NCI-H2081 treated with DMSO at 0.1 percent for 48 hours (cell line): ENCODE measurements at places on chromosomes 2 and 18.

- DNase-seq, result no peak
Measured at GRCh38 chr18:46393230-46393629, 263.8 kb downstream of the LOXHD1 start.

DNA sequence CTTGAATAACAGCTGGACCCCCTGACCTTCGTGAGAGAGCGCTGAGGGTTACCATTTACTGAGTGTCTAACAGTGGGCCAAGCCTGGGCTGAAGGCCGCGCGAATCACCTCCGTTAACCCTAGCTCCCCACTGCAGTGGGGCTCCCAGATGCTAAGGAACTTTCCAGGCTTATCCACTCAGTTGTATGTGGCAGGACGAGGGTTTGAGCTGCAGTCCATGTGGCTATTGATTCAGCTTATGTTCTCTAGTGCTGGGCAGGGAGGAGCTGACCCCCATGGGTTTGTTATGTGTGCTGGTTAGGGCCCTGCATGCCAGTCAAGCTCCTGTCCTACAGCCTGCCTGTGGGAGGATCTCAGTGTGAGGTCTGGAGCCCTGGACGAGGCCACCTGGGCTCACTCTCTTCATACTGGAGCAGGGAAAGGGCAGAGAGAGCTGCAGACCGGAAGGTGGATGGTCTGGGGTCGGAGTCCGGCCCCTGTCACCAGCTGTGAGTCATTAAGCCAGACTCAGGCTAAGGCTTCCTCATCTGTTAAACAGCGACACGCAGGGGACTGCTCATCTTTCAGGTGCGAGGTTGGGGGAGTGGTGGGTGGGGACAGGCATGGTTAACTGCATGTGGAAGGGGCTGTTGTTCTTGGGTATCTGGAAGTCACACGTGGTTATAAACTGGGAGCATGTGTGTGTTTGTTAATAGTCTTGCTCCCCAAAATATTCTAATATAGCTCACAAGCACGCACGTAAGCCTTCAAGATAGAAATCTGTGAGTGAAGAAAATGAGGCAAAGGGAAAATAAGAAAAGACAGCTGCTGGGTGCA lies 6.6 kb downstream of the PSD4 start:
- no peak for DNase-seq

GRCh38 chr2:134668821-134669220 lies 50.0 kb downstream of the TMEM163 start:
- no peak for DNase-seq

GRCh38 chr18:49884465-49884864 lies 71.1 kb upstream of the ACAA2 start:
- DNase-seq, result no peak

- no peak for DNase-seq
Measured at GRCh38 chr2:204571911-204572310, 26.6 kb downstream of the PARD3B start.

- no peak for DNase-seq
Measured at GRCh38 chr2:135667045-135667444, 74.6 kb upstream of the UBXN4 start.

DNA sequence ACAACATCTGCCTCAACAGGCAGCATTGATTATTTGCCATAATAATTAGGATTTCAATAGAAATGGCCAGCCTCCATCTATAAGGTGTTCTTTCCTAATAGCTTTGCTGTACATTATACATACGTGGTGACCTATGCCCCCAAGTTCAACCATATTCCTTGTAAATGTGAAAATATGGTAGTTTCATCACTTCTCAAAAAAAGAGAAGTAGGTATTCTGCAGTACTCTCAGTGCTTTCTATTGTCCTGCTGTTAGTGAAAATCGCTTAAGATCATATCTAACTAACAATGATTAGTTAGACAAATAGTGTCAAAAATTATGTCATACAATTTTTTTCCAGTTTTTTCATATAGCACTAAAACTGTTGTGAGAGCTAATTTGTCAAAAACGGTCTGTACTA lies 79.6 kb downstream of the SLC4A10 start:
- DNase-seq, result no peak

DNA sequence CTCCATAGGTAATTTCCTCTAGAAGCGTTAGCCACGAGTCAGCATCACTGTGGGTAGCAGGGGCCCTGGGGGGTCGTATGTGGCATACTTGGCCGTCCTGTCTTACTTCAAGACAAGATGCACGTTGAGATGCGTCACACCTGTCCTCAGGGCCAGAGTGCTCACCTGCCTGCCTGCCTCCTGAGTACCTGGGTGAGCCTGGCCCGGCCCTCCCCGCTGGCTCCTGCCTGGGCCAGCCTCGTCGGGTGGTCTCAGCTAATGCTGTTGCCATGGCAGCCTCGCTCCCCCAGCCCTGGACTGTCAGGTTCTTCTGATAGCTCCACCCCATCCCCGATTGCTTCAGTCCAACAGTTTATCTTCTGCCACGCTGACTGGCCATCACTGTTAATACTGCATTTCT lies 232.4 kb downstream of the GBX2 start:
- no peak for DNase-seq

DNA sequence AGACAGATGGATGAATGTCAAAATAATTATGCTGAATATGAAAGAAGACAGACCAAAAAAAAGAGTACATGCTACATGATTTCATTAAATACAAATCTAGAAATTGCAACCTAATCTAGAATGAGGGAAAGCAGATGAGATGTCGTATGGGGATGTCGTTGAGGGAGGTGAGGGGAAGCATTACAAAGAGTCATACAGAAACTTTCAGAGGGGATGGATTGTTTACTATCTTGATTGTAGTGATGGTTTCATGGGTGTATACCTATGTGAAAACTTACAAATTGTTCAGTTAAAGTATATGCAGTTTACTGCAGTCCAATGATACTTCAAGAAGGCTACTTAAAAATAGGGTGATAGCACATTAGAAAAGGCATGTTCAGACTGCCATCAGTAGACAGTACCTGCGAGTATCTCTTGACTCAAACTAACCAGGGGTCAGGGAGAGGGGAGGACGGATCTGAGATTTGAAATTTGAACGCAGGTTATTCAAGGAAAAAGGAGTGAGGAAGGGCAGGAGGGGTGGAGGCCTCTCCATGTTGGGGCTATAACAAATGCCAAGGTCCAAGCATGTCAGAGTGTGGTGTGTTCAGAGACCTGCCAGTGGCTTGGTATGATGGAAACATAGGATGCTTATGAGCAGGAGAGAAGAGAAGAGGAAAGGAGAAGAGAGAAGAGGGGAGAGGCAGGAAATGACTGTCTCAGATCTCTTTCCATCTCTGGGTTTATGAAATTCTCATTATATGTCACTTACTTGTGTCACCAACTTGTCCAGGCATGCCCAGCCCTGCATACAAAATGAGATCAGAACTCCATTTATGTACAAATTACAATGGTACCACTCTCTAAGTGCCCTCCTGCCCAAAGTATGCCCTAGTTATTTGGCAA lies 257.3 kb upstream of the CXCR4 start:
- no peak for DNase-seq

GRCh38 chr2:150046211-150046610 lies 441.3 kb downstream of the RND3 start:
- no peak for DNase-seq
